Activated effector memory CD4-positive, alpha-beta T cell treated with anti-CD3 and anti-CD28 coated beads, Interleukin-2, amount 50 U/mL, for 16 hours (primary cell): ENCODE measurements at places on chromosomes 5 and 9.

GRCh38 chr5:79924936-79925893 lies 65.8 kb downstream of the MTX3 start:
- no peak for DNase-seq

DNA sequence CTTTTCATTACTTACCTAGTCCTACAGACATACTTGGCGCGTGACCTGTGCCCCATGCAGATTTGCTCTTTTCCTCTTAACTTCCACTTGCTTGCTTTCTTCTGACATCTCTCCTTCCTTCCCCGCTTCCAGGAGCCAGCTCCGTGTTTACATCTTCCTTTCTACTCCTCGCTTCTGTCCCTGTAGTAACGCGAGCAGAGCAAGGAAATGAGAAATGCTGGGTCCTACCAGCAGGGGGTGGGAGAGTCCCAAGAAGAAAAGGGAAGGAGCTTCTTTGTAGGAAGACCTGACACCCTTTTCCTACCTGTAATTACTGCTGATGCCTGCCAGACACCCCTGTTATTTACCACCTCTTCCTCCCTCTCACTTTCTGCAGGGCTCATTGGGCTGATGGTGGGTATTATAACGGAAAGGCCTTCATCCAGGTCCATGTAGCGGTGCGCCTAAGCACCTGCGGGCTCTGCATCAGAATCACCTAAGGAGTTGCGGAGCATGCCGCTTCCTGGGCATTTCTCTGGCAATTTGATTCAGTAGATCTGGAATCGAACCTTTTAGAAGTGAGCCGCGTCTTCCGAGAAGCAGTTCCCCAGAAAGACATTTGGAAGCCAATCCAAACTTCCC lies 1260.8 kb upstream of the WWC1 start:
- no peak for DNase-seq

DNA sequence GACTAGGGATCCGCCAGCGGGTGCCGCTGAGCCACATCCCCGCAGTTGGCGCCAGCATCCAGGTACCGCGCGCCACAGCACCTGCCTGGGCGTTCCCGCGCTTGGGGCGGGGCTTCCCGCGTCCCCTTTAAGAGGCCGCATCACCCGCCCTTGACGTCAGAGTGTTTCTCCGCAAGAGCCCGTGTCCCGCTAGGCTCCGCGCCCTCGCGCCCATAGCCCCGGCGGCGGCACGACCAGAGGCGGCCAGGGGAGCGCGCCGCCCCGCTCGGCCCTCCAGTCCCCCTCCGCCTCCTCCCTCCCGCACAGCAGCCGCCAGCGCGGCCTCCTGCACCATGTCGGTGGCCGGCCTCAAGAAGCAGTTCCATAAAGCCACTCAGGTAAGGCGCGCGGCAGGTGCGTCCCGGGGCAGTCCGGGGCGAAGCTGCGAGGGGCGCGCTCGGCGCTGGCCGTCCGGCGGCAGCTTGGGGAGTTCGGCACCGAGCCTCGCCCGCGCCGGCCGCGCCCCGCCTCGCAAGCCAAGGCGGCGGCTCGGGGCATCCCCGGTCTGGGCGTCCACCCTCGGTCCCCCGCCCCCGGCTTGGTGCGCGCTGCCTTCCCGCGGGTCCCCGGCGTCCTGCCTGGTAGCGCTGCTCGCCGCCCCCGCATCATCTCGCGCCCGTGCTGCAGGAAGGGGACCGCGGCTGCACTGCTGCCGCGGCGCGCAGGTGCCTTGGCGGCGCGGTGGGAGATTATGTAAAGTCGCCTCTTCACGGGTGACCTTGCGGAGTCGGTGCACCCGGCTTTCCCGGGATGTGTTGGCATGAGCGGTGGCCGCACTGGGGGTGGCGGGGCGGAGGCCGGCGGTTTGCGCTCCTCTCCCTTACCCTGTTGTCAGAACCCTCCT lies at the start of gene SH3GL2:
Gene SH3GL2, plus strand, starts transcription at position 156 of the 883 bp plus-strand sequence.
- DNase-seq, result no peak

GRCh38 chr5:156221816-156222215 lies 105.1 kb upstream of the SGCD start:
- DNase-seq, result no peak

- DNase-seq, result no peak
Measured at GRCh38 chr9:132040808-132041207, 38.9 kb downstream of the MED27 start.

DNA sequence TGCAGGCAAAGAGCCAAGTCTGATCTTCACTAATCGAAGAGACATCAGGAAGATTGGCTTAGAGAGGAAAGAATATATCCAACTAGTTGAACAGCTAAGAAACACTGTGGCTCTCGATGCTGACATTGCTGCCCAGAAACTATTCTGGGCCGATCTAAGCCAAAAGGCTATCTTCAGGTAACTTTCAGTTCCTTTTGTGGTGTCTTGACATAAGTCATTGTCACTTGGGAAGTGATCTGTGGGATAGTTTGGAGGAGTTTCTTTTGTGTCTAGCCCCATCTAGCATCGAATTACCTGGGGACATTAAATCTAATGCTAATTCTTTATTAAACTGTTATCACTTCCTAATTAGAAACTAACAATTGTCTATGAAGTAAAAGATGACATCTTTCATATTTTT lies 24.0 kb downstream of the VLDLR start:
- DNase-seq, result no peak

DNA sequence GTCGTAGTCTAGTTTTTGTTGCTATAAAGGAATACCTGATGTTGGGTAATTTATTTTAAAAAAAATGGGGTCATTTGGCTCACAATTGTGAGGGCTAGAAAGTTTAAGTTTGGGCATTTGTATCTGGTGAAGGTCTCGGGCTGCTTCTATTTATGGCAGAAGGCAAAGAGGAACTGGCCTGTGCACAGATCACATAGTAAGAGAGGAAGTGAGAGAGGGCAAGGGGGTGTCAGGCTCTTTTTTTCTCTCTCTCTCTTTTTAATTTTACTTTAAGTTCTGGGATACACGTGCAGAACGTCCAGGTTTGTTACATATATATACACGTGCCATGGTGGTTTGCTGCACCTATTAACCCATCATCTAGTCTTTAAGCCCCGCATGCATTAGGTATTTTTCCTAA lies 453.3 kb downstream of the DIRAS2 start:
- DNase-seq, result no peak

- DNase-seq, result peak; percentile 62
Measured at GRCh38 chr9:131238402-131239021, 37.8 kb downstream of the FAM78A start.

GRCh38 chr5:95555553-95555952 lies 652 bp downstream of the ARSK start:
- DNase-seq, result no peak

DNA sequence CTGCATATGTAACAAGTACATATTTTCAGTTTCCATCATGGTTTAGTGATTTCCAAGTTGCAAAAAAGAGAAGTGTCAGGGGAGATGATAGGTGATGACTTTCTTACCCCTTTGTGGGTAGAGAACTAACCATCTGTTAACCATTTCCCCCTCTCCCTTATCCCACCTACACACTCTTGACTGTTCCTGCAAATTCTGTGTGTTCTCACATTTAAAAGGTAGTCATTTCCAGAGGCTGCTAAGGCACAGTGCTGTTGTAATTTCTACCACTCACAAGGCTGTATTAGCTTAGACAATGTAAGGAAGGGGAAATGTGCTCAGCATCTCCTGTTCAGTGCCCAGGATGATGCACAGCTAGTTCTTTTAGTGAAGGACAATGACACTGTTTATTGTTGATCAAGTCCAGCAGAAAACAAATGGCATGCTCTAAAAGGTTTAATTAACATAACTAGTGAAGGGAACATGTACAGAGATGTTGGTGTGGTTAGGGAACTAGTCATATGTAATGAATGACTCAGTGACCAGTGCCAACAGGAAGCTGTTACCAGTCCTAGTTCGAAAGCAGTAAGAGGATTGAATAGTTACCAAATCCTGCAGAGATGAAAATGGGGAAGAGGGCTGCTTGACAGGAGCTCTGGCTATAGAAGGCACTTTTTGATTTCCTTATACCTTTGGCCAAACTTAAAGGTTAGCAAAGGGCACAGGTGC lies 165.1 kb downstream of the PLK2 start:
- DNase-seq, result no peak

DNA sequence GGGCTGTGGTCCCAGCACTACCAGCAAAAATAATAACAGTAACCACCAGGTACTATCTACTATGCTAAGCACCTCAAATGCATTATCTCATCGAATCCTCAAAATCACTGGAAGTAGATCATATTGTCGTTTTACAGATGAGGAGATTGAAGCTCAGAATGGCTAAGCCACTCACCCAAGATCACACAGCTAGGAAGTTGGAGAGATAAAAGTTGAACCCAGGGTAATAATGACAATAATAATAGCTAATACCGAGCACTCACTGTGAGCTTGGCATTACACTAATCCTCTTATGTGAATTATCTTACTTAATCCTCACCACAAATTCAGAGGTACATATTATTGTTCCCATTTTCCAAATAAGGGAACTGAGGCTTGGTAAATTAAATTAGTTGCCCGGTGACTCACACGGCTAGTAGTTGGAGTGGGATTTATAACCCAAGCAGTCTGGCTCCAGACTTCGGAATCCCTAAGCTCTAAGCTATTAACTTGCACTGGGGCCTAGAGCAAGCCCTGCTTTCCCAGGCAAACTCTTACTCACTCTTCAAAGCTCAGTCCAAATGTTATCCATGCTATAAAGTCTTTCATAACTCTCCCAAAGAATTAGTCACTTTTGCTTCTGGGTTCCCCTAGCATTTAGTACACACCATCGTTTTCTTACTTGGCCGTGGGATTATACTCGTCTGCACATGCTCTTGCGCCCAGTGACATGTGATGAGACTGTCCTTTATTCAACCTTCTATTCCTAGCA lies 3.8 kb downstream of the ARSI start:
- DNase-seq, result no peak
